ENCODE measurements at places on chromosomes 5 and 9. TPM values are rescaled to one million over a fixed set of nuclear protein-coding genes. Genes with fewer than 3 reads are reported as not detected.

Gene GCNT4
- total RNA-seq, result 5.1 TPM

Gene EXOSC3
- total RNA-seq, result 49.8 TPM

- DNase-seq, result no peak
Measured at GRCh38 chr5:16431490-16431889, 34.1 kb downstream of the ZNF622 start.

DNA sequence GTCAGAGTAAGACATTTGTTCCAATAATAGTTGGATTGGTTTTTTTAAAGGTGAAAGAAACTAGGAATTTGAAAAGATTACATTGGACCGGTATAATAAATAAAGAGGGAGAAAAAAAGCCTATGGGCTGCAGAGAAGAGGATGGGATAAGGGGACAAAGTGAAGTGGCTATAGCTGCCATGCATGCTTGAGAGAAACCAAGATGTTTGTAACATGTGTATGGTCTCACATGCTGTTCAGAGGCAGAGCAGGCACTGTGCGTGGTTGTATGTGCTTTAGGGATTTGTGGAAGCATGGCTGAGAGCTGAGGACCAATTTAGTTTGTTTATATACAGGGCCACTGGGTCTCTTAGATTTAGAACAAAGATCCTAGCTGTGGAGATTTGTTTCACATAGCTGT lies 32.7 kb downstream of the LNPEP start:
- no peak for DNase-seq

DNA sequence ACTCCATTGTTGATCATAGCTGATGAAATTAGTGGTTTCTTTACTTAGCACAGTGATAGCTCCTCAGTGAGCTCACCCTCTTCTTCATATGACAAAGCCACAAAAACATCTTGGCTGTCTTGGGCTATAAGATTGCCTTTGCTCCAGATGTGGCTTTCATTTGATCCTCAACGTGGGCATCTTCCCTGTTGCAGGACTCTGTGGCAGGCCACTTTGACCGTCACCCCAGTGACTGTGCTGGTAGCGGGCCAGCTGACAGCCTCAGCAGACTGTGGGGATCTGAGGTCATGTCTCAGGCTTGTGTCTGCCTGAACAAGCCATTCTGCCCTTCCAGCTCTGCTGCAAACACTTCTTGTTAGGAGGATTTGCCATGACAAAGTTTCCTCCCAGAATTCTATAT lies 422.2 kb downstream of the NR2F1-AS1 start:
- DNase-seq, result peak; percentile 52

GRCh38 chr5:124764992-124765611 lies 18.7 kb upstream of the ZNF608 start:
- DNase-seq, result no peak

GRCh38 chr9:129140397-129141065 lies 29.3 kb downstream of the PTPA start:
- peak; percentile 35 for DNase-seq

- DNase-seq, result peak; percentile 30
Measured at GRCh38 chr9:87282538-87282937, 215.1 kb upstream of the DAPK1 start.

- DNase-seq, result no peak
Measured at GRCh38 chr9:133600739-133601138, 8.4 kb downstream of the FAM163B start.

Data from HFFc6 (cell line).